Activated naive CD8-positive, alpha-beta T cell treated with anti-CD3 and anti-CD28 coated beads for 36 hours (primary cell): ENCODE measurements at places on chromosomes 2 and 18. TPM values are rescaled to one million over a fixed set of nuclear protein-coding genes. Genes with fewer than 3 reads are reported as not detected.

DNA sequence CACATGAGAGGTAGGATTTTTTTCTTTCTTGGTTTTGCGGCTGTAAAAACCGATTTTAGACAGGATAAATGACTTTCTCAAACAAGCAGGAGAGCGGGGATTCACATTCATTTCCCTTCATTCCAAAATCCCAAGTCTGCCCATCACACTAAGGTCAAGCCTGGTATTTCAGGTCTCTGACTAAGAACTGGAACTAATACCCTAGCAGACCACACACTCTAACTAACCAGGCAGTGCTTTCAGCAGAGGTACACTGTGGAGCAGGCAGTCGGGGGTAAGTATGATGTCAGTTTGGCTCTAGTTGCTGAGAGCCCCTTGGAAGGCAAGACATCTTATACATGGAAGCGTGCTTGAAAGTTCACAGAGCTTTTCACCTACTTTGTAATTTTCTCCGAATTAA lies 128.1 kb upstream of the LHCGR start:
- no peaks in the 10 kb centered on the region for H3K27me3 ChIP-seq
- H3K4me3 ChIP-seq: no peak overlapping the region
- no peaks in the 10 kb centered on the region for H3K4me1 ChIP-seq

DNA sequence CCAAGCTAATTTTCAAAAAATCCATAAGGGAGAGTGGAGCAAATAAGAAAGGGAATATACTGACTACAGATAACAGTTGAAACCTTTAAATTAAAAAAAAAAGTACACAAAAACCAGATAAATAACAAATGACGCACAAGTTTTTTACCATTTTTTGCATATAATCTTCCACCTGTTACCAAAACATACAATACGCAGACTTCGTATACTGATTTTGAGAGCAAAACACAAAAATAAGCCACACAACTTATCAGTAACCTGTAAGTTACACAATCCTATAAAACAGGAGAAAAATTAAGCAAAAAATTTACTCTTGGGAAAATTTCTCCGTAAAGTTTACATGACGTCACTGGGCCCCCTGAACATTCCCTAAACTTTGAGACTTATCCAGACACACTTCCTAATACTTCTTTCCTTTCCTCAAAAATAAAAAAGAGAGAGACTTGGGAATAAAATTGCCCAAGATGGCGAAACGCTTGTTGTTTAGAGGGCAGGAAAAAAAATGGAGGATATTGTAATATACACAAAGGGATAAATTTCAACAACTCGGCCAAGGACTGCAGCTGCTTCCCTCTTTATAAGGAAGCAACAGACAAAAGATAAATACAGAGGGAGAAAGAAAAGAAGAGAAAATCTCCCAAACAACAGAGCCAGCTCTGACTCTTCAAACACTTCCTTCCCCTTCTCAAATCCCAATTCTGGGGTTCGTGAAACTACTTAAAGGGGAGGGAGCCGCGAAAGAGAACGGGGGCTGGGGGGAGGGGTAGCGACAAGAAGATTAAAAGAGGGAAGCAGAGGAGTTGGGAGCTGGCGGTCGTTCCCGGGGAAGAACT lies 1.6 kb downstream of the BAZ2B start:
- H3K27me3 ChIP-seq: peaks cover 28% of the 10 kb centered on the region
- H3K36me3 ChIP-seq: no peaks in the 10 kb centered on the region
- DNase-seq: no peak
- peak overlapping the region; percentile 65 for H3K27ac ChIP-seq
- peaks cover 9% of the 10 kb centered on the region for H3K4me1 ChIP-seq

GRCh38 chr2:191539068-191539467 lies 138.9 kb upstream of the NABP1 start:
- no peaks in the 10 kb centered on the region for H3K36me3 ChIP-seq
- H3K27ac ChIP-seq: no peak overlapping the region
- no peak overlapping the region for H3K4me3 ChIP-seq
- no peaks in the 10 kb centered on the region for H3K27me3 ChIP-seq
- no peaks in the 10 kb centered on the region for H3K4me1 ChIP-seq

DNA sequence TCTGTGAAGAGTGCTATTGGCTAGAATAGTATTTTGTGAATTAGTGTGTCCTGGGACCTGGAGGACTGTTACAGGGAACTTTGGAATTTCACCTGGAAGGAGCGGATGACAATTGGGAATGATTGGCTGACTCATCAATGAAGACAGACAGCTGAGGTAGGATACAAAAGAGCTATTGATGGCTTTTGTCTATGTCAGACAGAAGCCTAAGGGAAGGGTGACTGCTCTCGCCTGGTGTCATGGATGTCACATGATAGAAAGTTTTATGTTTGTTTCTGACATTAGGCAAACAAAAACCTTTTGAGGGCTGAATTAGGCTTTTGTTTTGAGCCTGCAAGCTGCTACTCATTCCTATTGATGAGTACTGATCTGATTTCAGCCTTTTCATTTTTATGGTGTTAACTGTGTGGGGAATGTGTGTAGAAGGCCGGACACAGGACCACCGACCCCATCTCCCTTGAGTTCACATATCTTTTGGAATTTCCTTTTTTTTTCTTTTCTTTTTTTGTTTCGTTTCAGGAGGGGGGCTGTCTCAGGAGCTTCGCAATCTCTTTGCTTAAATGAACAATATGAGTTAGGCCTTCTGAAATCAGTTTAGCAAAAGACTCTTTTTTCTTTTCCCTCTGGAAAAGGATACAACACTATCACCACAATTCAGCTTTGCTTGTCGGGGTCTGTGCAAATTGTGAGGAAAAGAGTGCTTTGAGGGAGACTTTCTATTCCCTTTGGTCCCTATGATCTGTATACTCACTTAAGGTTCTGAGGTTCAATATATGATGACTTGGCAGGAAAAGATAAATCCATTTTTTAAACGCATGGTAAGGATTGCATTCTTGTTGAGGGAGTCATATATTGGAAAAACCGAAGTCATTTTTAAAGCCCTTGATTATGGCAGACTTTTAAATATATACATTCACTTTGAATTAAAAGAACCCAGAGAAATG lies 207.9 kb upstream of the FIGN start:
- DNase-seq: no peak
- no peaks in the 10 kb centered on the region for H3K4me1 ChIP-seq
- H3K36me3 ChIP-seq: no peaks in the 10 kb centered on the region
- no peaks in the 10 kb centered on the region for H3K27me3 ChIP-seq

HOXD8 gene
- total RNA-seq: not detected
